Hindlimb muscle (tissue), 1 donor: ENCODE measurements at places on chromosomes 1 and 21. TPM values are rescaled to one million over a fixed set of nuclear protein-coding genes. Genes with fewer than 3 reads are reported as not detected.

DNA sequence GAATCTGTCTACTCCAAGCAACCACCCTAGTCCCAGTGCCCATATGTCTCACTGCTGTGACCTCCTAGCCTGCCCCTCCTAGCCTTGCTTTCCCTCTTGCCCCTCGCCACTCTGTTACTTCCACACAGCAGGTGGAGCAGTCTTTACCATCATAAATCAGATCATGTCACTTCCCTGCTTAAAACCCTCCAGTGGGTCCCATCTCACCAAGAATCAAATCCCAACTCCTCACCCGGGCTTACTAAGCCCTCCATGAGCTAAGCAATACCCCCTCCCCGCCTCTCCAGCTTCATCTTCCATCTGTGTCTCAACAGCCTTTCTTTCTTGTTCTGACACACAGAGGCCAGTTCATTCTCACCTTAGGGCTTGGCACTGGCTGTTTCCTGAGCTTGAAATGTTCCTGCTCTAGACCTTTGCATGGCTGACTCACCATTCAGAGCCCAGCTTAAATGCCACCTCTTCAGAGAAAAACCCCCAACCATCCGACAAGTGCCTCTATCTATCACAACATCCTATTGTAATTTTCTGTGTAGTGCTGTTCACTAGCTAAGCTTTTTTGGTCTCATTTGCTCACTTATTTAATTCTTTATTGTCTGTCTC, 22.3 kb downstream of the KNCN start:
- DNase-seq, result no peak

GRCh38 chr21:17119466-17120297, 393.2 kb upstream of the CXADR start:
- no peak for DNase-seq

- DNase-seq, result no peak
These were observed 90.6 kb upstream of the USP24 start for GRCh38 chr1:55305735-55306134.

- no peak for DNase-seq
These were observed 479 bp upstream of the SNX7 start for GRCh38 chr1:98660940-98661543.

DNA sequence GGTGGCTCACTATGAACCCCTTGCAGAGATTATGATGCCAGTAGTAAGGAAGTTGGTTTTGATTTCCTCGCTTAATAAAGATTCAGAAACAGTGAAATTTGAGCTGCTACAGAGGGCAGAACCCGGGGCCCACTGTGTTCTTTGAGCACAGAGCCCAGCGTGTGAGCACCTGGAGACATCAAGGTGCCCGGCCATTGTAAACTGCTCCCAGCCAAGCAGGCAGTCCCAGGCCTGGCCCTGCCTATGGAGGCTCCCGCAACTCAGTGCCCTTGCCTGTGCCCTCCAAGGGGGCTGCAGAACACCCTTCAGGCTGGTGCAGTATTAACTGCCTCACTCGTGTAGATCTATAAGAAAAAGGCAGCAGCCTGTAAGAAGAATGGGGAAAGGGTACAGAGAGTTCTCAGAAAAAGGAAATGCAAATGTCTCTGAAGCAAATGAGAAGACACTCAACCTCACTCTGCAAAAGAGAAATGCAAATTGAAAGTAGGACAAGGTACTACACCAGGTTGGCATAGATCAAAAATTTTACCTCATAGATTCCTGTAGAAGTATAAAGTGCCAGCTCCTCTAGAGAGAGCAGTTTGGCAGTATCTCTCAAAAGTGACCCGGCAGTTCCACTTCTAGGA, 323.7 kb downstream of the HHAT start:
- DNase-seq, result no peak

DNA sequence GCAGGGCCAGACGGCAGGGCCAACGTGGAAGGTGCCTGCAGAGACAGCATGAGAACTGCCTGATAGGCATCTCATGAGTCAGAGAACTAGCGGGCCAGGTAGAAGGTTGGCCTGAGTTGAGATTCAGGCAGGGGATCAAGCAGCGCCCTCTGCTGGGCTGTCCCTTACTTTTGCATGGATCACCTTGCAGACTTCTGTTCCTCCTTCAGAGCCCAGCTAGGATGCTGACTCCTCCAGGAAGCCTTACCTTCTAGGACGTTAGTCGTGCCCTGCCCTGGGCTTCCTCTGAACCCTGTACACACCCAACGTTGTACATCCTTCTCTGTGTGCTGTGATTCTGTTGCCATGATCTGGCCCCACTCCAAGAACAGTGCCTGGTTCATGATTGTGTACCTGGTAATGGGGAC, 231.3 kb upstream of the VAMP3 start:
- no peak for DNase-seq

DNA sequence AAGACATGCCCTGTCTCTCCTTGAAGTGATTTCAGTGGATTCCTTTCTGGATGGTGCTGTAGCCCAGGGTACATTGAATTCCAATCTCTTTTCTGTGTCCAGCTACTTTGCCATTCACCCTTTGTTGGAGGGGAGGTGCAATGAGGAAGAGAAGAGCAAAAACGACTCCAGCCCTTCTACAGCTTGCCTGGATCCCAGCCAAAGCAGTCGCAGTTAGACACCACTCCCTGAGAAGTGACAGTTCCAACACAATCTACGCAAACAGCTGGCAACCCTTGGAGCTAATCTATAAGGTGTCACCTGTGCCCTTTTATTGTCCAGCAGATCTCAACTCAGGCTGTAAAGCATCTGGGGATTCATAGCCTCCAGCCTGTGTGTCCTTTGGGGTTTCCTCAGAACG, 4.6 kb downstream of the CD244 start:
- peak; percentile 41 for DNase-seq

GRCh38 chr1:21216835-21217811, 40.4 kb upstream of the EIF4G3 start:
- DNase-seq, result no peak

KRTAP11-1 gene
- not detected for polyA plus RNA-seq

PLEKHA6 gene
- 12.7 TPM for polyA plus RNA-seq

NMNAT2 gene
- 0.85 TPM for polyA plus RNA-seq

SNX7 gene
- polyA plus RNA-seq, result 21.9 TPM

LYPD8 gene
- not detected for polyA plus RNA-seq

BRDT gene
- 0.37 TPM for polyA plus RNA-seq
